ENCODE measurements at places on chromosomes 13 and 19. TPM values are rescaled to one million over a fixed set of nuclear protein-coding genes. Genes with fewer than 3 reads are reported as not detected.

The FPR1 gene
- 15.0 TPM for total RNA-seq

The SERP2 gene
- 4.3 TPM for total RNA-seq

The GAPDHS gene
- not detected for total RNA-seq

The C19orf53 gene
- 144 TPM for total RNA-seq

The DACT3 gene
- total RNA-seq = 0.48 TPM

The OR10H1 gene
- not detected for total RNA-seq

The UPK1A gene
- total RNA-seq = not detected

The KIR3DL1 gene
- 0.38 TPM for total RNA-seq

The ONECUT3 gene
- not detected for total RNA-seq

The FUT6 gene
- not detected for total RNA-seq

The DAPK3 gene
- 65.3 TPM for total RNA-seq

The SHD gene
- 0.19 TPM for total RNA-seq

The PLPP2 gene
- total RNA-seq = 13.7 TPM

The ISOC2 gene
- total RNA-seq = 96.8 TPM

The DAND5 gene
- not detected for total RNA-seq

The QPCTL gene
- total RNA-seq = 5.8 TPM

The HSH2D gene
- 1.0 TPM for total RNA-seq

The SMIM44 gene
- total RNA-seq = not detected

The OR7C1 gene
- total RNA-seq = not detected

The CCDC122 gene
- total RNA-seq = 1.3 TPM

The NEK5 gene
- total RNA-seq = 0.32 TPM

The TMEM238 gene
- not detected for total RNA-seq

The MYH14 gene
- 12.8 TPM for total RNA-seq

The OVOL3 gene
- not detected for total RNA-seq

The CCDC169 gene
- total RNA-seq = 0.56 TPM

The RAX2 gene
- not detected for total RNA-seq

The ZNF844 gene
- 4.8 TPM for total RNA-seq

The ARHGEF18 gene
- 16.1 TPM for total RNA-seq

The ZNF724 gene
- 3.2 TPM for total RNA-seq

The STXBP2 gene
- 39.1 TPM for total RNA-seq

The CFD gene
- total RNA-seq = 3,469 TPM

The SHANK1 gene
- total RNA-seq = not detected

The ZNF616 gene
- 7.1 TPM for total RNA-seq

The KLC3 gene
- 2.0 TPM for total RNA-seq

The DLL3 gene
- total RNA-seq = not detected

The KASH5 gene
- not detected for total RNA-seq

The SYDE1 gene
- total RNA-seq = 14.8 TPM

The PTH2 gene
- not detected for total RNA-seq

The DMWD gene
- 42.5 TPM for total RNA-seq

The SOX21 gene
- not detected for total RNA-seq

The EPSTI1 gene
- total RNA-seq = 10.2 TPM

The PSPC1 gene
- 76.8 TPM for total RNA-seq

The PSG4 gene
- not detected for total RNA-seq

The STOML3 gene
- not detected for total RNA-seq

The SRRM5 gene
- total RNA-seq = 0.46 TPM

The OR7D2 gene
- not detected for total RNA-seq

The GZMM gene
- total RNA-seq = 1.1 TPM

The TIMM29 gene
- total RNA-seq = 21.0 TPM

The ZNF177 gene
- 1.8 TPM for total RNA-seq

The ZNF507 gene
- 16.0 TPM for total RNA-seq

All from omental fat pad (tissue), 4 donors.